ENCODE measurements at places on chromosomes 5 and 9.

DNA sequence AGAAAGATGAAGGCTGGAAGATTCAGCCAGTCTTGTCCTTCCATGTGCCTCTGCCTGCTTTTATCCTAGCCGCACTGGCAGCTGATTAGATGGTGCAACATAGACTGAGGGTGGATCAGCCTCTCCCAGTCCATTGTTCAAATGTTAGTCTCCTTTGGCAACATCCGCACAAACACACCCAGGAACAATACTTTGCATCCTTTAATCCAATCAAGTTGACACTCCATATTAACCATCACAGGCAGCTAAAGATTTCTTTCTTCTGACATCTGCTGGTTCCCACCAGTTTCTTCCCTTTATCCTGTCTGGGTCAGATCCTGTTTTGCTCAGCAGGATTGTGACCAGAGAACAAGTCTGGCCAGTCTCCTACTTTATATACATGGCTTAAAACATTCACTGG is 276.5 kb upstream of the TYRP1 start:
- DNase-seq = no peak

- no peak for DNase-seq
These were observed 155.1 kb upstream of the WWC1 start for GRCh38 chr5:168136340-168136739.

DNA sequence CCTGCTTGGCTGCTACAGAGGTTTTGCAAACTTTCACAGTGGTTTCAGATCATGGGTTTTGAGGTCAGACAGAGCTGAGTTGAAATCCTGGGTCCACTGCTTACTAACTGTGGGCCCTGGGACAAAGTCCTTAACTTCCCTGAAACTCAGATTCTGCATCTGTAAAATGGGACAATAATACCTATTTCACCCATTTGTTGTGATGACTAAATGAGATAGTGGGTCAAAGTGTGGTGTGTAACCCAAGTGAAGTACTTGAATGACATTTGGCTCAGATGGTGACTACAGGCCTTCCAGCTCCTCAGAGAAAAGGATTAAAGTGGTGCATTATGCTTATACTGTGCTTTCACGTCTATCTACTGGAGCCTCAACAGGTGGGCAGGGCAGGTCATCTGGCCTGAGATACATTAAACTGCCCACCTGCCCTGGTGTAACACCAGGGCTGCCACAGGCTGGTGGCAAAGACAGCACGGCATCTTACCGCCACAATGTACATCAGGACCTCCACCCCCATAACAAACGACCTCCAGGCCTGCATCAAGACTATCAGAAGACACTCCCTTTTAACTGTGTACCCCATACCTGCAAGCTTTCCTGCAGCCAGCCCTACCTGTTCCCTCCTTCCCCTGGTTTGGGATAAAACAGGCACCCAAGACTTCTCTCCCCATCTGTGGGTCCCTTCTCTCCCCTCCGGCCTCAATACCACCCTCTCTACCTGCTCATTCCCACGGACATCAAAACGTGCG is 846 bp upstream of the TRAF1 start:
- no peak for DNase-seq

- peak; percentile 39 for DNase-seq
These were observed 1.0 kb upstream of the DAB2IP start for GRCh38 chr9:121650217-121651007.

DNA sequence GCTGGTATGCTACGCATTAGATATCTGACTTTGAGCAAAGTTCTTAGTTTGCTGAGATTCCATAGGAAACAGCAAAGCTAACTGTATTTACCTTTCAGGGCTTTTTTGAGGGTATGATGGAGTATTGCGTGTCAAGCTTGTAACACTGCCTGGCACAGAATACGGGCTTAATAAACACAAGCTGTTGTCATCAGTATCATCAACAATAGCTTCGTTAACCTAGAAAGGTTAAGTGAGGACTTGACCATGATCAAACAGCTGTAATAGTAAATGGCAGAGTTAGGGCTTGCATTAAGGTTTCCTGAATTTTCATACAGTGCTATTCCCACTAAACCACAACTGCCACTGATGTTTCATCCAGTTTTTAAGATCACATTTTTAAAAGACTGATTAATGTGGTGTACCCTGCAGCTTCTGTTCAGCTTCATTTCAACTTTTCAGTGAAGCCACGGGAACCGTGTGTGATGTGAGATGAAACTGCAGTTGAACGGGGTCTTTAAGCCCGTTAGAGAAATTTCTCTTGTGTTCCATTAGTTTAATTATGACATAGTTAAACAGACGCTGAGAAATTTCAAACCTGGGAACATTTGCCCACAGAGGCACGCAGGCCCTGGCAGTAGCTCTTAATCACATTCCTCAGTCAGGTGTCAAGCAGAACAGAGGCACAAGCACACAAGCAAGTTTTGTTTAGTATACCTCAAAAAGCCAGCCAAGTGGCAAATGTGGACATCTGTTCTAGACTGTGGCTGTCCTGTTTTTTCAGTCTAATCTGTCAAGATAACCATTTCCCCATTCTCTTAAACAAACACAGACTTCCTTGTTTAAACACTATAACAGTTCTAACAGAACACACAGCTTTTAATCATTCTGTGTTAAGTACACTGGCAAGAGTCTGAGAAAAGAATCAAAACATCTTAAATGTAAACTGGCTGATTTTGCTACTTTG is 147.1 kb downstream of the ZNF608 start:
- DNase-seq = no peak

- DNase-seq = no peak
These were observed 227.4 kb downstream of the ESM1 start for GRCh38 chr5:54758038-54758437.

DNA sequence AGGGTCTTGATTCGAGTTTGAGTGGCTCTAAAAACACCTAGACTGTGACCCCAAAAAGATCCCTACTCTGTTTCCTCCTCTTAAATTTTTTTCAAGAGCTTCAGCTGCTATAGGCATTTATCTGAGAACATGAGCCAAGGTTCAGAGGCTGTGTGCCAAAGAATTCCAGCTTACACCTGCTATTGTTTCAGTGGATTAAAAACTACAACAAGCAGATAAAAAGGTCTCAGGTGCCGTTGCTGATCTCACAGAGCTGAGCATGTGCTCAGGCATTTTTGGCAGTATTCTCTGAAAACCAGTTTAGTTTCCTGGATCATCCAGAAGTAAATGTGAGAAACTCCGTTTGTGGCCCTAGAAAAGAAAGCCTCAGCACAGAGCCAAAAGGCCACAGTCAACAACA is 349.2 kb downstream of the DEPDC1B start:
- DNase-seq = no peak

DNA sequence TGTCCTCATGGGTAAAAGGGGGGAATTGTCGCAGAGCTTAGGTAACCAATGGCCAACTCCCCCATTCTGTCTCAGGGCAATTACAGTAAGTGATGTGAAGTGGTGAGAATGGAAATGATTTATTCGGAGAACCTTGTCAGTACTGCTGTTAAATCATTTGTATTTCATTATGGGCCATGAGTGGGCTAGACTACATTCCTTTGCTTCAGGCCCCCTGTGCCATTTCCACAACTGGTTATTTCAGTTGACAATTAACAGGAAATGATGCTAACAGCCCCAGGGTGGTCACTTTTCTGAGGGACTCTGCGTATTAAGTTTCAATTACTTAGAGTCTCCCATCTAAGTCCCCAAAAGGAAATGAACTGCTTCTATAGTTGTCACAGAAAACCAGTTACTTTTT is 653.7 kb downstream of the CCDC171 start:
- DNase-seq = no peak

DNA sequence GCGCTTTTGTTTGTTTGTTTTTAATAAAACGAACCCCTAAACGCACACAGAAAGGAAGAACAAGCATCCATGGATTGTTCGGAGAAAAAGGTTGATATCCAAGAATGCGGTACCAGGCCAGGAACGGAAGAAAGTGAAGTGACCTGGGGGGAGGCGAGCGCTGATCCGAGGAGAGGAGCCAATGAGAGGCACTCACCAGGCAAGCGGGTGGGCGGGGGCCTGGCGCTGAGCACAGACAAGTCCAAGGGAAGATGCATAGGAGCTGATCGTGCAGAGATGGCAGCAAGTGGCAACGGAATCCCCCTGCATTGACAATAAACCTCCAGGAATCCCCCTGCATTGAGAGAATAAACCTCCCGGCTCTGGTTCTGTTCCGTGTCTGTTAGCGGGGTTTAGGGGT is 8.4 kb downstream of the OBP2B start:
- no peak for DNase-seq

DNA sequence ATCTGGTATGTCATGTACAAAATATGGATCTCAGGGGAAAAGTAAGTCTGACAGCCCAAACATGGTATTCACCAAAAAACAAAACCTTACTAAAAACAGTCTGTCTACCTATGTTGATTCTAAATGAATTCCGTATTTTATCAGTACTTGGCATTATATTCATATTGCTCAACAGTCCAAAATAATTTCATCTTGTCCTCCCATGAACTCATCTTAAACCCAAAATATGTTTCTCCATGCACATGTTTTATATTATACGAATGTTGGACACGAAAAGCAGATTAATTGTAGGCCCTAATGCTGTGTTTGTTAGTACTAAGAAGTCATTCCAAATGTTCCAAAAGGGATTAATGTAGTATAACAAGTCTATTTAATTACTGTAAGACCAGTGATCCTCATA is 20.1 kb downstream of the NFIB start:
- no peak for DNase-seq

DNA sequence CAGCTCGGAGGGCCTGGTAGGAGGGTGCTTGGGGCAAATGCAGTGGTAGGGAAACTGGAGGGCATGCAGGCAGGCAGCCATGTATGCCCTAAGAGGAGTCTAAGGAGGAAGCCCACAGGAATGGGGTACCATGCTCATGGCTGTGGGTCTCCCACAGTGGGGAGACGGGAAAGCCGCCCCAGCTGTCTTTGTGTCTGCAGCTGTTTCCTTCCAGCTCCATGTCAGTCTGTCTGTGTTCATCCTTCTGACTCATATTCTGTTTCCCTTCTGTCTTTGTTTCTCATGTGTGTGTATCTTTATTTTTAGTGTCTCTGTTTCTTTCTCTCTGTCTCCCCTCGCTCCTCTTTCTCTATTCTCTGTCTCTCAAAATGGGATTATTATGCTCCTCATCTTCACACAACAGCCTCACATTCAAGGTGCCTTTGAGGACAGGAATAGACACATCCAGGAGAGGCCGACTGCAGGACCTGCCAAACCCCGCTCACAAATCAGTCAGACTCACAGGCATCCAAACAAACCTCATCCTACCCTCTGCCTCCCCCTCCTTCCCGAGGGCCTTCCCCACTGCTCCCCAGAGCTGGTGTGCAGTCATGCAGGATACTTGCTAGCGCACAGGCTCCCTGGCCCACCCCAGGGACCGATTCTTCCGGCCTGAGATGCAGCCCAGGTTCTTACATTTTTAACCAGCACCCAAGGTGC is 68.4 kb upstream of the RARS1 start:
- no peak for DNase-seq

- DNase-seq = peak; percentile 92
These were observed 373 bp downstream of the FBXW5 start for GRCh38 chr9:136944212-136944518.

GRCh38 chr5:114469372-114469771 is 107.5 kb downstream of the KCNN2 start:
- no peak for DNase-seq

DNA sequence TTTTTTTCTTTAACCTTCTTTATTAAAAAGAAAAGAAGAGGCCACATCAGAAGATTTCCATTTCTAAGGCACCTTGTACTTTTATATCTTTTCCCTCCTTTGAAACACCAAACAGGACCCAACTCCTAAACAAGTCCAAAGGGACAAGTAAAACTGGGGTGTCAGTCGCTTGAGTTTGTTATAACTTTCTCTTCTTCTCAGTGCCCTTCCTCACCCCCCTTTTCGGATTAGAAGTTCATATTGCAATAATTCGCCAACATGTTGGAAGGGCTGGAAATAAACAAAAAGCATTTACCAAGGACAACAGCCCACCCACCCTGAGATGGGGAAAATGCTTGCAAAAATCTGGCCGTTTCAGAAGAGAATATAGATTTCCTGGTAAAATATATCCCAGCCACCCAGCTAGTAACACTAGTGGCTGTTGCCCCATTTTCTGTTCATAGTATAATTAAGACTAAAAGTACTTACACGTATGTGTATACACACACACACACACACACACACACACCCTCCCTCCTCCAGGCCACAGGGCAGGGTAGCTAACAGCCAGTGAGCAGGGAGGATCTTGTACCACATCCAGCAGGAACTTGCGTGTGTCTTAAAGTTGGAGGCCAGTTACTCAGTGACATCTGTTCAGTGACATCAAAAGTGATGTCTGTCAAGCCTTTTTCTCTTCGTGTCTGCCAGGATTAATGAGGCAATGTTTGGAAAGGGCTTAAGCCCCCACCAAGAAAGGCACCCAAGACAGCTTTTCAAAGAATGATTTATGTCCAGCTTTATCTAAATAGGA is 149.1 kb upstream of the KLF4 start:
- no peak for DNase-seq

DNA sequence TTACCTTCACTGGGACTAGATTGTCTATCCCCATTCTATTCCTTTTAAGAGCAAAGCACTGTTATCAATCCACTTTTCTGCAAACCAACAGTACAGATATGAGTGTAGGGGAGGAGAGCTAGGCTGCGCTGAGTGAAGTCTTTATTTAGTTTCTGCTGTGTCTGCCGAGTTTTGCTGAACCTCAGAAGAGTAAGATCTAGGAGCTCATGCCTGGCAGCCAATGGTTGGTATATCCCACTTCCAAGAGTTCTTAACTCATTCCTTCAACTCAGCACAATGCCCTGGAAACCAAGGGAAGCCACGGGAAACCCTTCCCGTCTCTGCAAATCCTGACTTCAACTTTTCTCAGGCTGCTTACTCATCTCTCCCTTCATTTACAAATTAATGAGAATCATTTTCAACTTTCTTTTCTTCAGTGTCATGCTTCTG is 58.0 kb upstream of the JAK2 start:
- peak; percentile 24 for DNase-seq

- no peak for DNase-seq
These were observed 356.3 kb downstream of the CSNK1G3 start for GRCh38 chr5:123868267-123868666.

DNA sequence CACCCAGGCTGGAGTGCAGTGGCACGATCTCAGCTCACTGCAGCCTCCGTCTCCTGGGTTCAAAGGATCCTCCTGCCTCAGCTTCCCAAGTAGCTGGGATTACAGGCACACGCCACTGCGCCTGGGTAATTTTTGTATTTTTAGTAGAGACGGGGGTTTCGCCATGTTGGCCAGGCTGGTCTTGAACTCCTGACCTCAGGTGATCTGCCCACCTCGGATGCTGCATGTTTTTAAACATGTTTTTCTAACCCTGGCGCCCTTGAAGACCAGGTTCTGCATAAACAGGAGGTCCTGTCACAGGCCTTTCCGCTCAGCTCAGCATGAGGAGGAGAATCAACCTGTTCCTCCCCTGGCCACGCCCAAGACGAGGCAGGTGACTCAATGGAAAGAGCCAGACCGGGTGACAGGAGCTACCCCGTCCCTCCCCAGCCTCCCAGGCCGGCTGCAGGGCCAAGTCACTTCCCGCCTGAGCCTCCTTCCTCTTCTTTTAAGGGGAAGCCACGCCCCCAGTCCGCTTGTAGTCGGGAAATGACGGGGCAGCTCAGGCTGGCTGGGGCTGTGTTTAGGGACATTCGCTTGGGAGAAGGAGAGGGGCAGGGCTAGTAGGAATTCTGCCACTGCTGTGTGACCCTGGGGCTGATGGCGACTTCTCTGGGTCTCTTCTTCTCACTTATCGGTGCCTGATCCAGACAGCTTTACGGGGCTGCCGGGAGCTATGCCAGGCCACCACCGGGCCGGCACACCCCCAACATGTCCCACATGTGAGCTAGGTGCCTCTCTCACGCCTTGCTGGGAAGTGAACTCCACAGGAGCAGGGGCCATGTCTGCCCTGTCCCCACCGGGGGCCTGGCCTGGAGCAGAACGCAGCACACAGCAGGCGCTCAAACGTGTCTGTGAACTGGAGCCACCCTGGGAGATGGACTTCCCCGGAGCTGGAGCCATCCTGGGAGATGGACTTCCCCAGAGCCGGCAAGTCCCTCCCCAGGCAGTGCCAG is 6.1 kb downstream of the NOTCH1 start:
- DNase-seq = peak; percentile 87

Measured in GM13977 (cell line).